H4 (cell line): ENCODE measurements at places on chromosomes 3 and 15.

DNA sequence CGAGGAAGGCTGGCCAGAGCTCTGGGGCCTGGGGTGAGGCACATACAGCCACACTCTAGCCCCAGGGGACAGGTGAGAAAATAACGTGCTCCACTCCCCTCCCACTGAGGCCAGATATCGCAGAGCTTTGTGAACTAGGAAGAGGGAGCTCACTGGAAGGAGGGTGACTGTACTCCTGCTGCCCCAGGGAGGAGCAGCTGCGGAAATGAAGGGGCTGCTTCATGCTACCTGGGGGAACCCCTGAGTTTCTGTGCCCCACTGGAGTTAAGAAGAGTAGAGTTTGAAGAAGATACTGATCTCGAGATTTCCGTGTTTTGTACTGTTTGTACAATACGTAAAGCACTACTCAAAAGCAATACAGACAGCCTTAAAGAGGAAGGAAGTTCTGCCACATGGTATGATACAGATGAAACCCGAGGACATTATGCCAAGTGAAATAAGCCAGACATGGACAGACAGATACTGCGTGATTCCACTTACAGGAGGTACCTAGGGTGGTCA, 44.6 kb downstream of the CMTM6 start:
- no peak for DNase-seq

- DNase-seq = no peak
Measured at GRCh38 chr3:134368751-134369105, 5.5 kb downstream of the AMOTL2 start.

- no peak for DNase-seq
Measured at GRCh38 chr3:188602620-188603019, 448.7 kb downstream of the LPP start.

- DNase-seq = no peak
Measured at GRCh38 chr3:167437428-167438139, 36.3 kb downstream of the SERPINI2 start.

GRCh38 chr15:38526158-38526557, 38.5 kb downstream of the RASGRP1 start:
- DNase-seq = no peak

DNA sequence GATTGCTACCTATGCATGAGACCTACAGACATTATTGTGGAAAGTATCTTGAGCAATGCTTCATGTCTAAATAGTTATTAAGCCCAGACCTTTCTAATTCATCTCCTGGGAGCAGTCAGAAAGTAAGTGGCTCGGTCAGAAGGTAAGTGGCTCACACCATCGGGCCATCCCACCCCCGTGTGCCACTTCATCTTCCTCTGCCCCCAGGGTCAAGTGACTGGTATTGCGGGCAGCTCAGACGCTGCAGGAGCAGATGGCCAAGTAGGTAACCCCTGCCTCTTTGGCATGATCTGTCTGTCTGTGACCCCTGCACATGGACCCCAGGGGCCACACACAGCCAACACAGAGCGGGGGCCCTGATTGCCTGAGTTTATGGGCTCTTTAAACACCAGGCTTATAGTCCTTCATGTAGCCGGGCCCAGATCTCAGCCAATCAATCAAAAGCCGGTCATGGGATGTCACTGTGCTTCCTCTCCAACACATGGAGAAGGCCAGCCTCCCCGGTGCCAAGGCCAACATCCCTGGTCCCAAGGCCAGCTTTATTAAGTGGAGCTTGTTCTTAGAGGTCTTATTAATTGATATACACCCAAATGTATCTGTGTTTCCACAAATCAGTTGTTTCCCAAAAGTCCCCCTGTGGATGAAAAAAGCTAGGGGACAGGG, 42.9 kb downstream of the LARP6 start:
- DNase-seq = no peak

GRCh38 chr15:59438625-59439290, 772 bp downstream of the FAM81A start:
- DNase-seq = no peak

- no peak for DNase-seq
Measured at GRCh38 chr3:148728753-148729152, 31.1 kb downstream of the AGTR1 start.

GRCh38 chr3:30607032-30607833, 832 bp downstream of the TGFBR2 start:
- DNase-seq = peak; percentile 5

DNA sequence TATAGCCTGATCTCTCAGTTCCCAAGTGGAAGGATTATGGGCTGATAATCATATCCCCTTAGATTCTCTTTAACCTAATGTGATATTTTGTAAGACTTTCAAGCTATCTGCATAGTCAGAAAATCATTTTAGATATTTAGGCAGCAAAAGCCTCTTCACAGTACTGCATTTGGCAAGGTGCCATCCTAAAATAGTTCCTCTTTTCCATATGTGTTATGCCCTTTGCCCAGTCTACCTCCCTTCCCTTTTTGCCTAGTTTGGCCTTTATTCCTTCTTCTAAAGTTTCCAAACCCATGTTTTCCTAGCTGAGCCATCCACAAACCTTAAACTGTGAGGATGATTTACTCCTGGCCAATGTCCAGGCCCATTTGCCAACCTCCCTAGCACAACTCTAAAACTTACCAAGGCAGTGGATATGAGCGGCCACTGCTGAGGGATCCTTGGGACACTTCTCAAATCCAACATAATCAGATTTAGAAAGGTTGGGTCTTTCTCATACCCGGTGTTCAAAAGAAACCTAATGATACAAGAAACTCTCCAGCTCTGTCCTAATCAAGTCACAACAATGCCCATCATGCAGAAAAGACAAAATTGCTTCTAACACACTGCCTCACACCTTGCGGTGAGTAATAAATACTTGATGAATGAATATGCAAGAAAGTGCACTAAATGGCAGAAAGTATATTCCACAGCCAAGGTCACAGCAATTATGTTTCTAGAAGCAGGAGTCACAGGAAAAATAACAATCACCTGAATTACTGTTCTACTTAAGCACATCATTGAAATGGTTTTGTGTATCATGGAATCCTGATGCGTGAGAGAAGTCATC, 493.9 kb downstream of the NLGN1 start:
- no peak for DNase-seq

DNA sequence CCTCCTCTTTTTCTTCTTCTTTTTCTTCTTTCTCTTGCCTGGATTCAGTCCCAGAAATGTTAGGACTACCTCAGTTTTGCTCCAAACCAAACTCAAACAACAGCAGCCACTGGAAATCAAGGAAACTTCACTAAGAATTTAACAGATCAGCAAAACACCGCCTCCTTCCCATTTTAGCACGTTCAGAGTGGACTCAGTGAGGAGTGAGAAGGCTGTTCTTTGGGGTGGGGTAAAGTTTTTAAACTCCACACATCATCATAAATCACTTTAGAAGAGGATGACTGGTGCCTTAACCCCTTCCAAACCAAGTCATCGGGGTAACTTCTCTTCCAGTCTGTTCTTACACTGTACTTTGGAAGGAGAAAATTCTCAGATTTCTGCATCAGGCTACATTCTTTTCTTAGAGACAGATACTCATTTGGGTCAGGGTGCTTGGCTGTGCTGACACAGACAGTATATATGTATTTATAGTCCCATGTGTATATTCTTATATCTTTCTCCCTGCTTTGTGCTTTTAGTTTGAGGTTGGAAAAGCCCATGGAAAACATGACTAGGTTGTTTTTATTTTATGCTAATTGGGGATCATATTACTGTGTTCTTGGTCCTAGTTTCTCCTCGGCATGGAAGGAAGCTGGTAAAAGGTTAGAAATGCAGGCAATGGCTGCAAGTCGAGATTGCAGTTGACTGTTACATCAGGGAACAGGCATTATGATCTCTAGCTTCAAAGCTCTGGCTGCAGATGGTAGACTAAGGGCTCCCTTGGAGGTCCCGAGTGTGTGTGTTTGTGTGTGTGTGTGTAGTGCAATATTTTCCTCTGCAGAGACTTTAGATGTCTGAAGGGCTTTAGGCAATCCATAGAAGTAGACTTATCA, at the start of gene CCDC80:
Gene CCDC80 (minus strand): TSS at position 214 of the 872 bp plus-strand sequence. CDS start 1,238 bp downstream, outside the sequence.
- DNase-seq = peak; percentile 90

GRCh38 chr15:71586463-71586862, 223.9 kb upstream of the NR2E3 start:
- no peak for DNase-seq

DNA sequence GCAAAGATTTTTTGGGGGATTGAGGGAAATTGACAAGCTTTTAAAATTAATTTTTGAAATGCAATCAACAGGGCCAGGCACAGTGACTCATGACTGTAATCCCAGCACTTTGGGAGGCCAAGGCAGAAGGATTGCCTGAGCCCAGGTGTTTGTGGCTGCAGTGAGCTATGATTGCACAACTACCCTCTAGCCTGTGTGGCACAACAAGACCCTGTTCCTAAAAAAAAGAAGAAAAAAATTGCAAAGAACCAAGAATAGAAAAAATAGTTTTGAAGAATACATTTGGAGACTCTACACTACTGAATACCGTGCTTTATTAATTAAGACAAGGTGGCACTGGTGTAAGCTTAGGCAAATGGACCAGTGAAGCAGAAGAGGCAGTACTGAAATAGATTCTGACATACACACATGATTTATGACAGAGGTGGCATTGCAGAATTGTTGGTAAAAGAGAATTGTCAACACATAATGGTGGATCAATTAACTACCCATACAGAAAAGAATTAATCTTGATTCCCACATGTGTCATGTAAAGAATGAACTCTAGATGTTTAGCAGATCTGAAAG, 443.3 kb upstream of the ATP11B start:
- no peak for DNase-seq

DNA sequence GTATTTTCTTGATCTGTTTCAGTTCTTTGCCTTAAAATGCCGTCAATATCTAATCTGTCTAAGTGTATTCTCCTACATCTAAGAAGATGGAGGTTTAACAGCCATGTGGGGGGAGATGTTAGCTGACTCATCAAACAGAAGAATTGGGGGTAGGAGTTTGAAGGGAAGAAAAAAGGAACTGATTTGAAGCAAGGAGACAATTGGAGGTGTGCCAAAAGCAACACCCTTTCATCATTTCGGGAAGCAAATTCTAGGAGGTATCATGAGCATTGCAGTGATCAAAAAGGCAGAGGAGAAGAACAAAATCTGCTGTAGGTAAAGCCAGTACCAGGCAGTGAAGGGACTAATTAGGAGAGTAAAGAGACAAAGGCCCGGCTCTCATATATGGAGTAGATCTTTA, 337.3 kb upstream of the TBC1D5 start:
- DNase-seq = no peak
